ENCODE measurements at places on chromosomes 2 and 18.

DNA sequence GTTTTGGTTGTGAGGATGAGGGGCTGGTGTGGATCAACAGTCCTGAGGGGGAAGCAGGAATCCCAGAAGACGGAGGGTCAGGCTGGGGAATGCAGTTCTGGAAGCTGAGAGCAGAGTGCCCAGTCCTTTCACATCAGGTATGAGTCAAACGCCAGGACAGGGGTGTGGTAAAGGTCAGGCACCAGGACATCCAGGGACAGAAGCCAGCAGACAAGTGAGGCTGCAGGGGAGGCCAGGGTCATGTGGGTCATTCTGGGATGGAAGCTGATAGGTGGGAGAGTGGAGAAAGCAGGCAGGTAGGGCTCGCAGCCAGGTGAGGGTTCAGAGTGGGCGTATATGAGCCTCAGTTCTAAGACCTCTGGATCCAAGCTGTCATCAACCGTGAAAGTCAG is 12.8 kb upstream of the GNLY start:
- no peak for DNase-seq

- DNase-seq, result no peak
These were observed 214.5 kb downstream of the ZBTB7C start for GRCh38 chr18:48194591-48195181.

DNA sequence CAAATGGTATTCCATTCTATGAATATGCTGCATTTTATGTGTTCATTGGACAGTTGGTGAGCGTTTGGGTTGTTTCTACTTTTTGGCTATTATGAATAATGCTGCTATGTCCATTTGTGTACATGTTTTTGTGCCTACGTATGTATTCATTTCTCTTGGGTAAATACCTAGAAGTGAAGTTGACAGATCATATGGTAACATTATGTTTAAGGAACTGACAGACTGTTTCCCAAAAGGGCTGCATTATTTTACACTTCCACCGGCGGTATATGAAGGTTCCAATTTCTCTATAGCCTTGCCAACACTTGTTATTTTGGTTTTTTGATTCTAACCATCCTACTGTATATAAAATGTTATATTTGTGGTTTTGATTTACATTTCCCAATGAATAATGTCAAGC is 703.9 kb upstream of the CDH2 start:
- DNase-seq, result no peak

- no peak for DNase-seq
These were observed 298.8 kb upstream of the CCDC68 start for GRCh38 chr18:55258088-55258487.

- no peak for DNase-seq
These were observed 2.4 kb upstream of the THNSL2 start for GRCh38 chr2:88167740-88168139.

DNA sequence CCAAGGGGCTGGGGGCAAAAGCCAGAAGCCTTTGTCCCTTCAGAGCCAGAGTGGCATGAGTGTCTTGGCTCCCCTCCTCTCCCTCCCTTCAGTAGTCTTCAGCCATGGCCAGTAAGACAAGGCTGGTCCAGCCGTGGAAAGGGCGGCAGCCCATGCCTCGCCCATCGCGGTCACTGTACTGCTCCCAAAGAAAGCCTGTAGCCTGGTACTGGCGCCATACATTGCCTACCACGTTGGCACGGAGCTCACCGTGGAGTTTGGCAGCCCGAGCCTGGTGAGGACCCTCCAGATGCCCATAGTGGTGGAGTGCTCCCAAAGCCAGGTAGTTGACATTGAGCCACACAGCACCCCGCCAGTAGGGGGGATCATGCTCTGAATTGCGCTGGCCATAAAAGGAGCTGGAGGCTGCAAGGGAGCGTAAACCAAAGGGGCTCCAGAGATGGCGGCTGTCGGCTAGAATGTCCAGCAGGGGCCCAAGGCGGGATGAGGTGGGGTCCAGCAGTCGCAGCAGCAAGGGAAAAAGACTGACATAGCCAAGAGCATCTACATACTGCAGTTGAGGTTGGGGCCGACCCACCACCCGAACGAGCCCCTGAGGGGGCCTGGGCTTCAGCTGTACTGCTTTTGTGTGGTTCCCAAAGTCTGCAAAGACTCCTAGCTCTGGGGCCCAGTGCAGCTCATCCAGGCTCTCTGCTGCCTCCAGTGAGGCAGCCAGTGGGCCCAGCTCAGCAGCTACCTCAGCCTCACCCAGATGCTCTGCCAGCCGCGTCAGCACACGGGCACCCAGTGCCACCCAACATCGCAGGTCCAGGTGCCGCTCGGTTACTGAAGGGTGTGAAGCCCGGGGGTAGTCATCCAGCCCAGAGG is 3.2 kb downstream of the WBP1 start:
- DNase-seq, result no peak

GRCh38 chr2:46297546-46298271 is 502 bp downstream of the EPAS1 start:
- DNase-seq, result no peak

GRCh38 chr18:4433717-4434116 is 21.4 kb downstream of the DLGAP1 start:
- no peak for DNase-seq

GRCh38 chr18:74248189-74248588 is 43.6 kb downstream of the CYB5A start:
- DNase-seq, result no peak

- DNase-seq, result no peak
These were observed 26.4 kb downstream of the RTP5 start for GRCh38 chr2:241895712-241896641.

GRCh38 chr2:133314795-133315194 is 253.5 kb downstream of the NCKAP5 start:
- DNase-seq, result no peak

GRCh38 chr2:24830351-24830750 is 37.1 kb downstream of the CENPO start:
- DNase-seq, result no peak

DNA sequence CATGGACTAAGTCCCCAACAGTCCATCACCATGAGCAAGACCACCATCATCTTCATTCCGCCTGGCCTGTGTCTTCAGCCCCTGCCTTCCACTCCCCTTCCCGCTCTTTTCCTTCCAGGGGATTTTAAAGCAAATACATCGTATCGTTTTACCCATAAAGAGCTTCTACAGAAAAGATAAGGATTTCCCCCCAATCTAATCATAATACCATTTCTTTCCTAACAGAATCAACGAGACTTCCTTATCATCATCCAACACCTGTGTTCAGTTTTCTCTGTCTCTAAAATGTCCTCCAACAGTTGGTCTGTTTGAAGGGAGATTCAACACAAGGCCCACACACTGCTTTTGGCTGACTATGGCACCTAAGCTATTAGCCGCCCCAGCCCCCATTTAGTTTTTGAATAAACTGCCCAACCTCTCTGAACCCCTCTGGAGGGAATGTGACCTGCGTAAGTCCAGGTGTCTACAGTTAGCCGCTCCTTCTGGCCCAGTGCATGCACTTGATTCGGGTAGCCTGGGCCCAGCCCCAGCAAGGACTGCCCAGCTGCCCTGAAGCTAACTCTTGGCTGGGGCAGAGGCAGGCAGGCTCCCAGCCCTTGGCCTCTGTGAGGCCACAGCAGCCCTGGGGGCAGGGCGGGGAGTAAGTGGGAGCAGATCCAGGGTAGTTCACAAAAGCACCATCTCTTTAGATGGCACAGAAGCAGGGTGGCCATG is 25.3 kb upstream of the SEMA4C start:
- no peak for DNase-seq

DNA sequence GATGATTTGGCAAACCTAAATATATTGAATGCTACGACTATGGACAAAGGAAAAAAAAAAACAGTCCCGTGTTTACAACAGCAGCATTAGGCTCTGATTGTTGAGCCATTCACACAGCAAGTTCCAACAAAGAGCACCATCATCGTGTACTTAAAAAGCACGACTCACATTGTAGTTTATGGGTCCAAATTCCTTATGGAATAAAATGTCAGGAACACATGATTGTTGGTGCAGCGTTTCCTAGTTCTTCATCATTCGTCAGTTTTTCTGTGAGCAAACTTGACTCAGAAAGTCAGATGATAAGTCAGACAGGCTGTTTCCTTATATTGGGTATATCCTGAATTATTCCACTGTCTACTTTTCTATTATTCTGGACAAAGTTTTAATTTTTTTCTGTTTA is 10.0 kb upstream of the KIDINS220 start:
- DNase-seq, result no peak

All from NCI-H1417 treated with DMSO at 0.1 percent for 48 hours (cell line).